ENCODE measurements at places on chromosomes 5 and 9.

- no peak for DNase-seq
These were observed 109.6 kb downstream of the ADAMTS2 start for GRCh38 chr5:179235416-179236400.

DNA sequence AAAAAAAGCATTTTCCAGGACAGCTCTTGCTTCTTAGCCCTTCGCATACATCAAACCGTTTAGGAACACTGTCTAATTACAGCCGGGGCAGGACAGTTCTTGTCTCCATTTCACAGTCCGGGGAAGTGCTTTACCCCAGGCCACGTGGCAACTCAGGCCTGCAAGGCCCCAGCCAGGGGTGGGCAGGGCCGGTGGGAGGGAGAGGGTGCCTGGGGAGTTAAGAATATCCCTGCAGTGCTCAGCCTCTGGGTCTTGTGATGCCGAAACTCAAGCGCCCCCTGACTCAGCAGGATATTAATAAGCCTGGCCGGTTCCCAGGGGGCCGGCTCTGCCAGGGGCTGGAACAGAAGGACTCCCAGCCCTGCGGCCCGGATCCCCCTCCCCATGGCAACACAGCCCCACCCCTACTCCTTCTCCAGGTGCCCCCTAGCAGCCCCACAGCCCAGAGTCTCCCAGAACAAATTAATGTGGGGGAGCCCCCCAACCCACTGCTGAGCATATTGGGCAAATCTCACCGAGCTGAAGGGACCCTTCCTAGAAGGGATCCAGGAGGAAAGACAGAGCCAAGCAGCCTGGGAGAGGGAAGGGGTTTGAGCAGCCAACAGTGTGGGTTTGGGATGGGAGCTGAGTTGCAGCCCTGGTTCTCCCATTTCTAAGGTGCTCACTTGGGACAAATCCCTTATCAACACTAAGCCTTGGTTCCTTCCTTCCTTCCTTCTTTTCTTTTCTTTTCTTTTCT is 45.3 kb downstream of the PLPP7 start:
- peak; percentile 30 for DNase-seq

GRCh38 chr9:131670247-131671132 is 69.4 kb downstream of the RAPGEF1 start:
- DNase-seq = no peak

- no peak for DNase-seq
These were observed 26.3 kb upstream of the C5orf24 start for GRCh38 chr5:134819407-134819963.

GRCh38 chr9:124041817-124042116 is 30.2 kb downstream of the LHX2 start:
- DNase-seq = no peak

Measured in trophoblast cell (in vitro differentiated cells and primary cell).